ENCODE measurements at places on chromosomes 3 and 15.

DNA sequence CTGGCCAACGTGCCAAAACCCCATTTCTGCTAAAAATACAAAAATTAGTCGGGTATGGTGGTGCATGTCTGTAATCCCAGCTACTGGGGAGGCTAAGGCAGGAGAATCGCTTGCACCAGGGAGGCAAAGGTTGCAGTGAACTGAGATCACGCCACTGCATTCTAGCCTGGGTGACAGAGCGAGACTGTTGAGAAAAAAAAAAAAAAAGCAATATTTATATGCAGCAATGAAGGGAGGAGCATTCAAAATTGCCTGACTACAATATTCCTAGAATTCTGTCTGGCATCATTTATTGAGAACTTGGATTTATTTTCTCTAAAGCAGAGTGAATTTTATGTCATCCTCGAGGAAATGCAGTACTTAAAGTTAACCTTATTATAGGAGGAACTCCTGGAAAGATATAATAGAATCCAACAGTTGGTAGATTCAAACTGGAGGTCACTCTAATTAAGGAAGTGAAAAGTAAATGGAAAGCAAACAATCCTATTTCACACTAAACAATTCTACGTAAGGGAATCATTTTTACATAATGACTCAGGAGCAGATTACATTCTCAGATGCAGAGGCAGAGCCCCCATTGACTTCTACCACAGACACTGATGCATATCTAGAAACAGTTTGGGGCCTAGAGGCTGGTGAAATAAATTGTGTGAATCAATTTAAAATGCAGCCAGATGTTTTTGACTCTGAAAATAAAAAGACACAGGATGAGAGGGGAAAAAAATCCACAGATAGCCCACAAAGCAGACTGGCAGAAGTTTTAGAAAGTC is 82.1 kb upstream of the FHIT start:
- no peak for DNase-seq

- no peak for DNase-seq
Observed at GRCh38 chr3:59017617-59017984, 32.2 kb downstream of the CFAP20DC start.

GRCh38 chr3:188170461-188171459 is 16.8 kb downstream of the LPP start:
- peak; percentile 60 for DNase-seq

DNA sequence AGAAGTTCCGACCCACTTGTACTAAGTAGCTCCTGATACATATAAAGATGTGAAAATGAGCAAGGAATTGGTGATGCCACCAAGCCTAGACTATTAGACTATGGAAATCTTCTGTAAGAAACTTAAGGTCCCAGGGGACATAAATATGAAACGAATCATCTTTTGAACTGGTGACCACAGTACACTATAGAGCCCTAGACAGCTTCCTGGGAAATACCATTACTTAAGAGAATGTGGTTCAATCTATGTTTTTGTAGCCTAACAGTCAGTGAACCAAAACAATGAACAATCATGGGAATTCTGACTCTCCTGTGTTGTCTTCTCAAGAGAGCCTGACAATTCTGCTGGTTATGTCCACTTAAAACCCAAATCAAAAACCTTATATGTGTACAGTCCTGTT is 191.6 kb downstream of the GREM1 start:
- DNase-seq, result no peak

- DNase-seq, result no peak
Observed at GRCh38 chr15:90159213-90159612, 41.9 kb upstream of the SEMA4B start.

DNA sequence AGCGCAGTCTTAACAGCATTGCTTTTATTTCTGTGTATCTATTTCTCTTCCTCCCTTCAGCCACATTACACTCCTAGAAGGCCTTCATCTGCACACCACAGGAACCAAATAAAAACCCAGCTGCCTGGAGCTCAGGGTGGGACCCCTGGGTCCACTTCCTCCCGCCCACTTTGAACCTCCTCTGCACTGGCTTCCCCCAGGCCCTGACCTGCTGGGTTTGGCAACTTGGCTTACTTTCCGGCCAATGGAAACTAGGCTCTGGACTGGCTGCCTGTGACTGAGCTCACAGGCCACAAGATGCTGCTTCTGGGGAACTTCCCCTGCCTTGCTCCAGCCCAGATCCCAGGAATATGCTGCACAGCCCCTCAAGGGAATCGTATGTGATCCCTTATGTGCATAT is 89.8 kb downstream of the SEMA5B start:
- no peak for DNase-seq

DNA sequence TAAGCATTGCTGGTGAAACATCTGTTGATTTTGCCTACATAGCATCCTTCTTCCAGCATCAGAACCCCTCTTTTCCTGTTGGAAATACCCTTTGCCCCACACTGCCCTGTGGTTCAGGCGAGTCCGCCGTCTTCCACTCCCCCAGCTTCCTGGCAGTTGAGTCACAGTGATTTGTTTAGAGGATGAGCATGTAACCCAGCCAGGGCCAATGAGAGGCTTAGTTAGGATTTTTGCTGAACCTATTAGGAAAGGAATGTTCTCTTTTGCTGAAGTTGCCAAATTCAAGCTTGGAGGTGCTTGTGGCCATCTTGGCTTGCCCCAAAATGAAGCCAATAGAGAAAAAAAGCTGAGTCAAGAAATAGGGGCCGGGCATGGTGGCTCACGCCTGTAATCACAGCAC is 19.0 kb upstream of the MEX3B start:
- no peak for DNase-seq

- no peak for DNase-seq
Observed at GRCh38 chr3:195931582-195932273, 23.4 kb upstream of the TNK2 start.

GRCh38 chr3:167814441-167814951 is 79.0 kb downstream of the SERPINI1 start:
- no peak for DNase-seq

DNA sequence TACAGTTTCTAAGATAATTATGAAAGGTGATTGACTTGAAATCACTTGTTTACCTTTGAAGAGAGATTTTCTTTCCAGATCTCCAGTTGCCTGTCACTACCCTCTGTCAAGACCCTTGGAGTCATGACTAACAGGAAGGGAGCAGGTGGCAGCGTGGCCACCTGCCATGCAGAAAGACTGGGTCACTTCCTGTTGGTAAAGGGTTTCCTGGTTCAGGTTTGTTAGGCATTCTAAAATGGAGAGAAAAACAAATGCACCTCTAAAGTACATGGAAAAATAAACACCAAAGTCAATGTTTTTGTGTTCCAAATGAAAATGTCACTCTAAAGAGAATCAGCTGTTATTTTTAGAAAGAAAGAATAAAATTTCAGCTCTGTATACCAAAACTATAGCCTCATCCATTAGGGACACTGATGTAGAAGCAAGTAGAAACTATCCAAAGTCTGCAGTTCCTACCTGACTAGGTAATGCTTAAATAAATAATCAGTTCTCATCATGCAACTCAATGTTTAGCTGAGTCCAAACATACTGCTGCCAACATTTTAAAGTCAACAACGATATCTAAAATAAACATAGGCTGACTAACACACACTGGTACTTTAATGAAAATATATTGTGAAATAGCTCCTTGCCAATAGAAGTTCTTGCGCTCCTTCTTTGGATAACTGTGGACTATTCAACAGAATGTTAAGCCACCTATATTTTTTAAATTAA is 23.9 kb upstream of the TM4SF1 start:
- DNase-seq, result no peak

GRCh38 chr3:126268866-126269265 is 88.3 kb downstream of the KLF15 start:
- DNase-seq, result no peak

DNA sequence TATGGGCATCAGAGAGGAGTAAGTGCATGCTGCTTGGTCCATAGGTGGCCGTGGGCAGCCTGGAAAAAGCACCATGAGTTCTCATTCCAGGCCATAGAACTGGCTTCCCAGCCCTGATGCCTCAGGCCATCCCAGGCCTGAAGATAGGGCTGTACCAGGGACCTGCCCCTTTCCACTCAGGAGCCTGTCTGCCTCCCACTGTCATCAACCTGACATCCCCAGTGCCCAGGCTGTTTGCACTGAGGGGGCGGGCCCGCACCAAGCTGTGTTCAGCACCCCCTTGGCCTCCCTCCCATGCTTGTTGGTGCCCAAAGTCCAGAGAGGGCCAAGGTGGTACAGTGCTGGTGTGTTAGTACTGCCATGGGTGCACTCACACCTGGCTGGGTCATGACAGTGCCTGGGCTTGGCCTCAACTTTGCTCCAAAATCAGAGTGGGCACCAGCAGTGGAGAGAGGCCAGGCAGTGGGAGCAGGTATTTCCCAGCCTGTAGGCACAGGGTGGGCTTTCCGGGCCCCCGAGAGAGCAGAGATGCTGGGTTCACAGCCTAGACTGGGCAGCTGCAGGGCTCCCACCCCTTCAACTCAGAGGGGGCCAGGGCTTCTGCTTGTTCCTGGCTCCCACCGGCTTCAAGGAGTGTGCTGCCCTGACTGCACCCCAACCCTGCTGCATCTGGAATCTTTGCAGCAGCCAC is 556.1 kb downstream of the SI start:
- DNase-seq, result no peak

Measured in activated CD4-positive, alpha-beta T cell treated with anti-CD3 and anti-CD28 coated beads for 4 hours (primary cell).